Kidney epithelial cell (primary cell): ENCODE measurements at places on chromosomes 12 and 14. TPM values are rescaled to one million over a fixed set of nuclear protein-coding genes. Genes with fewer than 3 reads are reported as not detected.

Gene IL31
- not detected in 2 replicates for total RNA-seq

Gene RASSF3
- total RNA-seq = 23.6 and 25.7 TPM in 2 replicates

Gene E2F7
- 34.2 and 53.3 TPM in 2 replicates for total RNA-seq

Gene PPP4R4
- 0.68 and 2.4 TPM in 2 replicates for total RNA-seq

Gene RPGRIP1
- not detected in 2 replicates for total RNA-seq

Gene CINP
- total RNA-seq = 32.6 and 33.7 TPM in 2 replicates

Gene CRIP1
- total RNA-seq = 2.0 and 11.1 TPM in 2 replicates

Gene CD4
- total RNA-seq = 0.08 TPM in 1 of 2 replicates, not detected in the other

DNA sequence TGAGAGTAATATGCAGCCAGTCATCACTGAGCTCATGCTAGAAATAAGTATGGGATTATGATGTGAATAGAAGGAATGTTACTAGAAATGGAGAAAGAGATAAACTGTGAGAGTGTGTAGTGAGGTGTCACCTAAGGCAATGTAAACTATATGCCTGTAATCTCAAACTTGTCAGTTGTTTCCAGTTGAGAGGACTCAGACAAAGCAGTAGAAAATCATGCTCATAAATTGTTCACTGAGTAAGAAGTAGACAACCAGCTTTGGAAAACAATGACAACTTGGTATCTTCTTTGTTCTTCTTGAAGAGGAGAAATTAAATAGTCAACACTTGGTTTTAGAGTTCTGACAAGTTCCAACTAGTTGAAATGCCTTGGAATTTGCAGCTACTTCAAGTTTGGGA is 148.5 kb upstream of the OR4E1 start:
- no peak for DNase-seq

- DNase-seq = no peak
Measured at GRCh38 chr12:69083689-69084088, 150.7 kb upstream of the CPM start.

- DNase-seq = no peak
Measured at GRCh38 chr14:51253880-51254279, 13.8 kb downstream of the TMX1 start.

DNA sequence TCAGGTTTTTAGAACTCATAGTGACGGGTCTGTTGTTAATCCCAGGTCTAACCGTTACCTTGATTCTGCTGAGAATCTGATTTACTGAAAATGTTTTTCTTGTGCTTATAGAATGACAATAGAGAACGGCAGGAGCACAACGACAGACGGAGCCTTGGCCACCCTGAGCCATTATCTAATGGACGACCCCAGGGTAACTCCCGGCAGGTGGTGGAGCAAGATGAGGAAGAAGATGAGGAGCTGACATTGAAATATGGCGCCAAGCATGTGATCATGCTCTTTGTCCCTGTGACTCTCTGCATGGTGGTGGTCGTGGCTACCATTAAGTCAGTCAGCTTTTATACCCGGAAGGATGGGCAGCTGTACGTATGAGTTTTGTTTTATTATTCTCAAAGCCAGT is 34.4 kb downstream of the PSEN1 start:
- DNase-seq = no peak

- peak; percentile 18 for DNase-seq
Measured at GRCh38 chr12:129772501-129773493, 131.0 kb downstream of the TMEM132D start.

GRCh38 chr14:39090548-39091111 is 12.4 kb downstream of the SEC23A start:
- no peak for DNase-seq

DNA sequence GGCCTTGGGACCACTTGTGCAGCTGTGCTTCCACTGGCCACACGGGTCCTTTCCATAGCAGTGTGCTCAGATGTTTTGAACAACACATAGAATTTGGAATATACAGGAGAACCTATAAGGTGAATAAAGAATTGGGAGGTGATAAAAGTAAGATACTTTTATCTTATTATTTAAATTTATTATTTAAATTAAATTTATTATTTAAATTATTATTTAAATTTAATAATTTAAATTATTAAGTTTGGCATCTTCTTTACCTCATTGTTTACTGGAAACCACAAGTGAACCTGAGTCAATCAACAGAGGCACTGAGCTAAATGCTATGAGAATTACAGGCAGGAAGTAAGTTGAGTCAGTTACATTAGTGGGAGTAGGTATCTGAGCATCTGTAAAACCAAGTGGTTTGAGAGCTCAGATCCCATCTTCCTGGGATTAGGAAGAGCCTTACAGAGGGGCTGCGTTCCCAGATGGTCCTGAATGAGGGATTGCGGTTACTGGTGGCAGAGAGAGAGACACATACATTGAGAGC is 103.1 kb downstream of the ESR2 start:
- DNase-seq = no peak

DNA sequence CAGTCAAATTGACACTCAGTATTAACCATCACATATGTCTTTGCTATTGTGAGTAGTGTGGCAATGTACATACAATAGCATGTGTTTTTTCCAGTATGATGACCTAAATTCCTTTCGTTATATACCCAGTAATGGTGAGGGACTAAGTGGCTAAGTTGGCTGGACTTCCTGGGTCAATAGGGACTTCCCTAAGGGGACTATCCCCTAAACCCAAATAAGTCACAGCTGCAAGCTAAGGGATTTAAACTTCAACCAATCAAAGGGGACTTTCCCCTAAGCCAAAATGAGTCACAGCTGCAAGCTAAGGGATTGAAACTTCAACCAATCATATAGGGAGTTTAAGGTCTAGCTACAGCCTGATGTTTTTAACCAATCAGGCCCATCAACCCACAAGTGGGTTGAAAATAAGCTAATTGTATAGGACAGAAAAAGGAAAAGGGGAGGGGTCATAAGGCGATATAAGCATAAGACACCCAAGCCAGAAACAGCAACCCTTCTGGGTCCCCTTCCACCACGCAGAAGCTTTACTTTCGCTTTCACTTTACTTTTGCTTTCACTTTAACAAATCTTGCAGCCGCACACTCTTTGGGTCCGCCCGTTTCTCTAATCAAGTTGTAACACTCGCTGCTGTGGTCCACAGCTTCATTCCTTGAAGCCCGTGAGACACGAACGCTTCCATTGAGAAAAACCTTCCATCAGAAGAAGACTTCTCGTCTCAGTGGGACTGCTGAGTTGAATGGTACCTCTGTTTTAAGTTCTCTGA is 404.4 kb downstream of the FLRT2 start:
- DNase-seq = no peak

GRCh38 chr12:3931206-3931605 is 58.0 kb upstream of the PARP11 start:
- DNase-seq = no peak

- no peak for DNase-seq
Measured at GRCh38 chr12:120091371-120092090, 25.0 kb downstream of the RAB35 start.

DNA sequence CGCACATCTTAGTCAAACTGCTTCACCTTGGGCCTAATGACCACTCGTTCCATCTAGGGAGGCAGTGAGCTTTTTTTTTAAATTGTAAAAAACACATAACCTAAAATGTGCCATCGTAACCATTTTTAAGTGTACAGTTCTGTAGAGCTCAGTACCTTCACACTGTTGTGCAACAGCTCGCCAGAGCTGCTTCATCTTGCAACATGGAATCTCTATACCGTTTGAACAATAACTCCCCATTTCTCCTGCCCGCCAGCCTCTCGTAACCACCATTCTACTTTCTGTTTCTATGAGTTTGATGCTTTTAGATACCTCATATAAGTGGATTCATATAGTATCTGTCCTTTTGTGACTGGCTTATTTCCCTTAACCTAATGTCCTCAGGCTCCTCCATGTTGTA is 196.2 kb downstream of the CHST11 start:
- DNase-seq = no peak

DNA sequence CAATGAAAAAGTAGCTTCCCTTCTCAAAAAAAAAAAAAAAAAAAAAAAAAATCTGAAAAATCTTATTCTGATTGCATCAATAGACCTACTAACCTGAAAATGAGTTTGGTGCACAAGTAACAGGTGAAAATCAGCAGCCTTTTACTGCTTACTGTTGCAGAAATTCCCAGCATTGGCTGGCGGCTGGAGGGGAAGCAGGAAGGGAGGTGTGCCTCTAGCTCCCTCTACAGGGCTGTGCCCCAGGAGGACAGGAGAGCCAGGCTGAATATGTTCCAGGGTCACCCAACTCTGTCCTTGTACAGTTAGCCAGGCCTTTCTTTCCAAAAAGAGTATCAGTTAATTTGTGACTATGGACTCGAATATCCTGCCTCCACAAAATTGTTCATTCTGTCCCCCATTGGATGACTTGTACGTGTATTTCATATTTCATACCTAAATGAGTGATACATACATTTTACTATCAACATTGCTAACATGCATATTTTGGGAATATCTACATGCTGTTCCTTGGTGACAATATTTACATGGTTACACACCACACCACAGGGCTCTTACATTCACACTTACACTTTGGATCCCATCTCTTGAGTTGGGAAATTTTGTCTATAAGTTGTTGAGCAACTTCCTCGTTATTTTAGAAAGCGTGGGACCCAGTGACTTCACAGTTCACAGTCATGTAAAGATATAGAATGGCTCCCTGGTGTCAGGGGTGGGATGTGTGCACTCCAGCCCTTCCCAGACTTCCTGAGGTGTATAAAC is 124.8 kb downstream of the SAMD4A start:
- no peak for DNase-seq

GRCh38 chr12:123139926-123140675 is 10.8 kb downstream of the PITPNM2 start:
- DNase-seq = no peak

- peak; percentile 1 for DNase-seq
Measured at GRCh38 chr12:98085046-98085755, 430.2 kb upstream of the TMPO start.

DNA sequence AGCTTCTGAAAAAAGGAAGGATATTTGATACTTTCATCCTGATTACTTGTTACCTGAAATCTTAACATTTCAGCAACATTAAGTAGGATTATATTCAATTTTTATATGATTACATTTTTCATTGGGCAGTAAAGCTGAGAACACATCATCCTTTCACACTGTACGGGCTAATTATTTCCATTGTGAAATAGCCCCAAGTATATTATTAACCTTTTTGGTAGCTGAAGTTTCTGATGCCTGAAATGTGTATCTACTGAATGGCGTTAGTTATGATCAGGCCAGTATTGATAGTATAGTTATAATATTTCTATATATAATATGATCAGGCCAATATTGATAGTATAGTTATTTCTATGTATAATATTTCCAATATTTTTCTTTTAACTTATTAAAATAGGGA is 10.1 kb downstream of the SPATS2 start:
- no peak for DNase-seq

DNA sequence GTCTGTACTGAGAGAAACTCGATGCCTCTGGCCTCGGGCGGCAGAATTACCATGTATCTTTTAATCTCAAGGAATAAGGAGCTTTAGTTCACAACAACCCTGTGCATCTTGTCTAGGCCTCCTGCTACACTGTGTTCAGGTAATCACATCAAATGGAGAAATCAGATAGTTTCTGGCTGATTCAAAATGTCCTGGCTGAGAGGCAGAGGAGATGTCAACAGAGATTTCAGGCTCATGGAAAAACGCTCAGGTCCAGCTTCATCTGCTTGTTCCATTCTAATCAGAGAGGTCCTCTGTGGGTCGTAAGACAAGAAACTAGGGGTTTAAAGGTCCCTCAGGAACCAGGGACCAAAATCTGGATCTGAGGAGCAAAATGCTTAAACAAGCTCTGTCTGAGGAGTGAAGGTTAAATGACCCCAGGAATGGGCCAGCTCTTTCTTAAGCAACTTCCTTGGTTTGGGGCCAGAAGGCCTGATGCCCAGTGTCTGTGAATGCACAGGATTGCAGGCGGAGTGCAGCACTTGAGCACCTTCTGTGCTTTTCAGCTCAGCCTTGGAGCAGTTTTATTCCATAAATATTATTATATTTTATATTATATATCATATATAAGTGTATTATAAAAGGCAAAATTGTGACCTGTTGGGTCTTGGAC is 170.2 kb upstream of the PRICKLE1 start:
- peak; percentile 26 for DNase-seq

- peak; percentile 91 for DNase-seq
Measured at GRCh38 chr14:70809225-70810219, at the start of gene MAP3K9. Gene MAP3K9, minus strand, starts transcription at chr14:70809513. Its CDS starts 342 bp downstream, at chr14:70809171.

GRCh38 chr12:93164103-93164880 is 213.4 kb upstream of the NUDT4 start:
- DNase-seq = no peak

DNA sequence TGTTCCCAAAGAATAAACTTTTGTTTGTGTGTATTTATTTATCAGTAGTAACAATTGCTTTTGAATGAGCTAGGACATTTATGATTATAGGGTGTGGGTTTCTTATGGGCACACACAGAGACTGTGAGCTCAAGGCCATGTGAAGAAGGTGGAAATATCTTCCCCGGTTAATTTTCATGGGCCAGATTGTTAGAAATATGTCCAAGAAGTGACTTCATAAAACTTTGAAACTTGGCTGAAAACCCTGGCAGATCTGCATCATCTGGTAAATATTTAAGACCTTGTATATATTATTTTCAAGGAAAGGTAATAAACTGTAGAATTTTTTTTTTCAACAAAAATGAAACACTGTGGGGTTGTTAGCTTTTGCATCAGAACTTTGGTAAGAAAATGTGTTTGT is 53.5 kb upstream of the RNU6-8 start:
- no peak for DNase-seq

- DNase-seq = no peak
Measured at GRCh38 chr14:69337984-69338383, 60.1 kb downstream of the ERH start.

DNA sequence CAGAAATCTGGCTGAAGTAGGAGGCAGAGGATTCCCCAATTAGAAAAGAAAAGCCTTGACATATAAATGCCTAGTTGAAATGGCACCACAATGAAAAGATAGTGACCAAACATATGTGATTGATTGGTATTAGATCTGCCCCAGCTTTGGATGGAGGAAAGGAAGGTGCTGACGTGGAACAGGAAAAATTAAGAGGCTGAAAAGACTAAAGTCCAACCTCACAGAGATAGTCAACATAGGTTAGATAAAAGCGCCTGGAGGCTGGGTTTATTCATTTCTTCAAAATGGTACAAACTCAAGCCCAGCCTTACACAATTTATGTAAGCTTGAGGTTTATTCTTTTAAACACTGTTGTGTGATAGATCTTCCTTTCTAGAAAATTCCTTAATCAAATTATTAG is 129.6 kb downstream of the RPS29 start:
- no peak for DNase-seq

DNA sequence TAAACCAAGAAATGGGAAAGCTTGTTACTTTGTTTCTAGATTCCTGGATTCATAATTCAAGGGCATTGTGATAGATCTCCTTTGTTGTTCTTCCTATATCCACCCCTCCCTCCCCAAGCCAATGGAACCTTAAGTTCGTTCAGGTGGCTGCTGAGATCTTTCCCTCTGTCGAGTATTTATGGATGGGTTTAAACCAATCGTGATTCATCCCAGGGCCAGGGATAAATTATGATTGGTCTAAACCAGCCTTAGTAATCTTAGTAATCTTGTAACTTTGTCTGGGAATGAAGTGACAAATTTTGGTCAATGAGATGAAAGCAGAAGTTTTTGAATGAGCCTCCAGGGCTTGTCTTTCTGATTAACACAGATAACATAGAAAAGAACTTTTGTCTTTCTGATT is 56.1 kb upstream of the PCED1B start:
- DNase-seq = no peak

- no peak for DNase-seq
Measured at GRCh38 chr14:93003945-93004698, 81.2 kb downstream of the CHGA start.

GRCh38 chr12:131221061-131221956 is 267.6 kb downstream of the ADGRD1 start:
- DNase-seq = no peak

GRCh38 chr12:44217146-44217883 is 381.4 kb downstream of the TMEM117 start:
- DNase-seq = no peak
